ENCODE measurements at places on chromosomes 7 and 10. TPM values are rescaled to one million over a fixed set of nuclear protein-coding genes. Genes with fewer than 3 reads are reported as not detected.
A peak's percentile ranks its signal among the peaks of the same experiment; 100 is the strongest.

The INMT gene
- 15.7 TPM for total RNA-seq

The ARHGEF35 gene
- total RNA-seq = 0.80 TPM

The DENND2A gene
- total RNA-seq = 23.9 TPM

GRCh38 chr10:98425511-98426352 is 10.8 kb upstream of the PYROXD2 start:
- no peak for DNase-seq

- DNase-seq = no peak
These were observed 112.0 kb downstream of the WNT2 start for GRCh38 chr7:117210908-117211307.

GRCh38 chr10:69045441-69046300 is 42.2 kb upstream of the SRGN start:
- peak; percentile 38 for DNase-seq

- DNase-seq = no peak
These were observed 3.8 kb upstream of the TCERG1L start for GRCh38 chr10:131315344-131315743.

DNA sequence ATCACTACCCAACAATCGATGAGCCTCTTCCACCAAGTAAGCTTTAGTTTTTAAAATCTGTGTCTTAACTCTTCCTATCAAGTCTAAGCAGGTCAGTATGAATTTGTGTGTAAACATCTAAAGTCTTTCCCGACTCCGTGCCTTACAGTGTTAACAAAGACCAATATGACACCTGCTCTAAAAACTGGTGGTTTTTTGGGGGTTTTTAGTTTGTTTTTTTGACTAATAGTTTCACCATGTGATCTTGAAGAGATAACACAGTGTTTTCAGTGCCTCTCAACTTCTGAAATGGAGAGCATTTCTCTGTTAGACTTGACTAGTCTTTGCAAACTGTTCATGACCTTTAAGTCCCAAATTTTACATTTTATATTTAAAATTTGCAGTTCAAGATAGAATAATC is 132.0 kb upstream of the STK17A start:
- no peak for DNase-seq

- DNase-seq = no peak
These were observed 132.1 kb upstream of the CDK6 start for GRCh38 chr7:92968502-92968901.

- DNase-seq = no peak
These were observed 36.6 kb downstream of the AP3M1 start for GRCh38 chr10:74114041-74114448.

- peak; percentile 98 for DNase-seq
These were observed 30.2 kb upstream of the ANKRD2 start for GRCh38 chr10:97542169-97543024.

GRCh38 chr10:77016278-77016815 is 621.3 kb downstream of the KCNMA1 start:
- DNase-seq = no peak
